AG10803 (cell line): ENCODE measurements at places on chromosomes 13 and 19.
A peak's percentile ranks its signal among the peaks of the same experiment; 100 is the strongest.

- DNase-seq = peak; percentile 29
Measured at GRCh38 chr13:99431927-99432608, 69.2 kb upstream of the TM9SF2 start.

DNA sequence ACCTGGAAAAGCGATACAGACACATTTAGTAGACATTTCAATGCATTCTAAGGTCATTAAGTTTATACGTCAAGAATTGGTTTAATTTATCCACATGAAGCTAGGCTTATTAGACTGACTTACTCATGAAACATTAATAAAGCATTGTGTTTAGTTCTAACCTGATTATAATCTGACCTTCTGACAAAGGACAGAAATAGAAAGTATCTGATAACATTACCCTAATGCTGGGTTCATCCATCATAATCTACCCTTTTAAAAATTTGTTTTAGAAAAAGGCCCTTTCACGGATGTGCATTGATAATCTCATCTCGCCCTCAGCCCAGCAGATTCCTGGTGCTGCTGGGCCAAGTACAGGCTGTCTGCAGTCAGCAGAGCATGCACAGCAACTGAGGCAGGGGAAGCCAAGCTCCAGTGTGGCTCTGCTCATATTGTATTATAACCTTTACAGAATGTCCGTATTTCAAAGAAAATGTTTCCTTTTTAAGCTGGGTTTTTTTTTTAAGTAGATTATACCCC is 142.1 kb upstream of the MAB21L1 start:
- no peak for DNase-seq

DNA sequence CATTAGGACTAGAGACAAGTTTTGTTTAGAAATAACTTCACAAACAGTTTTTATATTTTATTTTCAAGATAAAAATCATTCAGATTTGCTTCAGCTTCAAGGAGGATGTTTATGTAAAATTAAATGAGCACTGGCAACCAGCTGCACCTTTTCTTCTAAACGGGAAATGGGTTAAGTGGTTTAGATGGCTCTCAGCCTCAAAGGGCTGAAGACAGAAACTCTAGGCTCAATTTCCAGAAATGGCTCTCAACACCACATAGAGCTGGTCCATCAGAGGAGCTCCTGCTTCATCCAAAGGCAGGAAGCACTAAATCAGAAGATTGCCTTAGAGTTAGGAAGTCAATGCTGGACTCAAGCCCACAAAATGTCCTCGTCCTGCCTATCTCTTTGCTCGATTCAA is 74.7 kb downstream of the ZNF429 start:
- DNase-seq = no peak

DNA sequence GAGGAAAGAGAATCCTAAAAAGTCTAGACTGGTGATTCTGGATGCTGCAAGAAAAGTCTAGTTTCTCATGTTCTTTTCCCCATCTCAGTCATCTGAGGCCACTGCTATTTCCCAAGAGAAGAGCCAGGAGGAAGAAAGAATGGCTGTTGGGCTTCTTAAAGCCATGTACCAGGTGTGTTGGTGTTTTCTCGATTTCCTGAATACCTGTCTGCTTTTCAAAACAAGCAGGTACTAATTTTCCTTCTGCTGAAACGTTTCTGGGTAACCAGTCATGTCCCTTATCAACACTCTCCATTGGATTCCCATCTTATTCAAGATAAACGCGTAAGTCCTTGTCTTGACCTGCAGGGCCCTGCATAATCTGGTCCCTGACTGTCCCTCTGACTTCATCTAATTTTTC is 1.1 kb downstream of the ZNF570 start:
- no peak for DNase-seq

DNA sequence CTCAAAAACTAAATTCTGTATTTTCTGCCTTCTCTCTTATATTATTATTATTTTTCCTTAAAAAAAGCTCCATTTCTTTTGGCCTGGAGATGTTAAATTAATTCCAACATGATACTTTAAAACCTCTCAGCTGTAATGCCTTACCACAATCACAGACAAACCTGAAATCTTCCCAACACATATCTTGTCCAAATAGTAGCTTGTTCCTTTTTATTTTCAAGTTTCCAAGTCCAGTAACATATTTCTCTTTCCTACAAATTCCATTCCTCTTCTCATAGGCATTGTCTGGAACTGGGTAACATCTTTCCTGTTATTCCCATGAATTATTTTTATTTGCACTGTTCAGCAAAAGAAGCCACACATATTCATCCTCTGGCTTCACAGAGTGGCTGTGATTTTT is 137.0 kb downstream of the SLITRK6 start:
- no peak for DNase-seq

DNA sequence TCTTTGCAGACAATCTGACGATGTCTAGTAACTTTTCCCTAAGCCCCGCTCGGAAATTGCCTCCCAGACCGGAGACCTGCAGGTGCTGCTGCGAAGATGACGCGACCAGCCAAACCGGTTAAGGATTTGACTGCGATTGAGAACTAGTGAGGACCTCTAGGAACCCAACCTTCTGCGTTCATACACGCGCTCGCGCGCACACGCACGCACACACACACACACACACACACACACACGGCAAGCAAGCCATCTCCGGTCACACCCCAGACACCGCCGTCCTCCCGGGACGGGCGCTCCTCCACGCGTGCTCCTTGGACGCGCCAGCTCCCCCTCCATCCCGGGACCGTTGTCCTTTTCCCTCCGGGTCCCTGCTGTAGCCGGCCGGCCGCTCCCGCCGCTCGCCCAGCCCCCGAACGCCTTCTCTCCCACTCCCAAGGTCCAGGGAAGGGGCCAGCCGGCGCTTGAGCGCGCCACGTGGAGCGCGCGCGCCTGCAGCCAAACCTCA is 1.2 kb downstream of the TBC1D4 start:
- peak; percentile 55 for DNase-seq

GRCh38 chr13:101149735-101150384 is 266.4 kb downstream of the NALCN start:
- DNase-seq = peak; percentile 77

GRCh38 chr13:101944521-101944920 is 457.3 kb downstream of the FGF14 start:
- DNase-seq = no peak

DNA sequence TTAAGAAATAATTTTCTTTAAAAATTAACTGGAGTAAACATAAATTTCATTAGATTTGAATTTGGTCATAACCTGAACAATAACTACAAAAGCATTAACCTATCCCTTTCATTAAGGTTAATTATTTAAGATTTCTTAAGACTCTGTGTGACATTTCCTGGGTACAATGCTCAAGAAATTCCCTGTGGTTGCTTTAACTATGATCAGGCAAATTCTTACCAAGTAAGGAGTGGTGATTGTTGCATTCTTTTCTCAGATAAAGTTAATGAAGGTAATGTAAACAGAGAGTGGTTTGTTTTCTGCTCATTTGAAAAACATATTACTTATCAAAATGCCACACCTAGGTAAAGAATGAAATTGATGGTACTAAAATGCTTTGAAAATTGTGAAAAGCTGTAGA is 114.8 kb upstream of the MIR17HG start:
- no peak for DNase-seq

DNA sequence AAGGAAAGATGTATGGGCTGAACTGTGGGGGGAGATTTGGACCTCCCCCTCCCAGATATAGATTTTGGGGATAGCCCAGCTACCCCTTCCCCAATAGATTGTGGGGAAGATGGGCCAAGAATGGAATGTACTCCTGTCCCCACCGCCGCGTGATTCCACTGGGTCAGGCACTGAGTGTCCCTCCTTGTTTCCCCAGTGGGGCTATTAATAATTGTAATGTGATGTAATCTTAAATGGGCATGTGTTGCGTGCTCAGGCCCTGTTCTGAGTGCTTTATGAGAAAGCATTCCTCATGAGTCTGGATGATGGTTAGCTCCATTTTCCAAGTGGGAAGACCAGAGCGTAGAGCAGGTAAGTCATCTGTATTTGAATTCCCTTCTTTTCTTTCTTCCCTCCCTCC is 1.4 kb downstream of the PSMD8 start:
- DNase-seq = peak; percentile 57

GRCh38 chr13:30346789-30347167 is 39.4 kb upstream of the KATNAL1 start:
- no peak for DNase-seq

DNA sequence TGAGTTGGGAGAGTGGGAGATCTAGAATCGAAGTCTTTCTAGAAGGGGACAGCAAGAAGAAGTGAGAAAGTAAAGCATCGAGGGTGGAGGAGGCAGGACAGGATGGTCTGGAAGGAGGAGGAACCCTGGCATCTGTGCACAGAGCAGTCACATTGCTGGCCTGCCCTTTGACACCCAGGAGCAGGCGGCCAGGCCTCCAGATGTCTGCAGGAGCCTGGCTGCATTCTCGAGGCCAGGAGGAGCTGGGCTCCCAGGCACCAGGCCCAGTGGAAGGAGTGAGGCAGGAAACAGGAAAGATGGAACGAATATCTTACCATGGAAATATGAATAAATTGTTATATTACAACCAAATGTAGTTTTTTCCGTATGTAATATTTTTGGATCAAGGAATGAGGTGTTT is 27.7 kb upstream of the ARGLU1 start:
- no peak for DNase-seq

DNA sequence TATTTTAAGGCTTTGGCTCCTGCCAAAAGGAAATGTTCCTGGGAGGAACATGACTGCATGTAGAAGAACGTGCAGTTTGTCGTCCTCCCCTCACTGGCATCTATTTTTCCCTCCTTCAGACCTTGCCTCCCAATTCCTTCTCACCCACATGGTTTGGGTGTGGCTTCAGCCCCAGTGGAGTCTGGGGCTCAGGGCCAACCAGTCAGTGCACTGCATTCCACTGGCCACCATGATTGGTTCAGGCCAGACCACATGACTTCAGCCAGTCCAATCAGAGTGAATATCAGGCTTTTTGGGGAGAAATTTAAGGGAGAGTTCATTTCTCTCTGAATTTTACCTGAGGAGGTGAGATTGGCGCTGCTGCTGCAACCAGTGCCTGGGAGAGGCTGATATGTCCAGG is 171.6 kb downstream of the ZIC5 start:
- no peak for DNase-seq

DNA sequence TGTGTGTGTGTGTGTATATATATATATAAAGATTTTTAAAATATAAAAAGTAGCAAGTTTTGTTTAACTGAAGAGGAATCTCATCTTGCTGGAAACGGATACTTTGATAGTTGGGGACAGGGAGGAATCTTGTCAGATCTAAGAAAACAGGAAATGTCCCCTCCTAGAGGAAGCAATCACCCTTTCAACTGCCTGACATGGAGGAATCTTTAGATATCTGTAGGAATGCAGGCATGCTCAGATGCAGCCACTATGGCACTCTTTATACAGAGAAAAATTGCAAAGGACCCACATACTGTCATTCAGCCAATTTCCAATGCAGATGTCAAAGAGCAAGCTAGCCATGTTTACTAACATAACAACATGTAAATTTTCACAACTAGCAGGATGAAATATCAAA is 38.8 kb downstream of the ZNF611 start:
- DNase-seq = no peak

- DNase-seq = peak; percentile 43
Measured at GRCh38 chr19:44142059-44142433, 692 bp downstream of the ZNF234 start.

DNA sequence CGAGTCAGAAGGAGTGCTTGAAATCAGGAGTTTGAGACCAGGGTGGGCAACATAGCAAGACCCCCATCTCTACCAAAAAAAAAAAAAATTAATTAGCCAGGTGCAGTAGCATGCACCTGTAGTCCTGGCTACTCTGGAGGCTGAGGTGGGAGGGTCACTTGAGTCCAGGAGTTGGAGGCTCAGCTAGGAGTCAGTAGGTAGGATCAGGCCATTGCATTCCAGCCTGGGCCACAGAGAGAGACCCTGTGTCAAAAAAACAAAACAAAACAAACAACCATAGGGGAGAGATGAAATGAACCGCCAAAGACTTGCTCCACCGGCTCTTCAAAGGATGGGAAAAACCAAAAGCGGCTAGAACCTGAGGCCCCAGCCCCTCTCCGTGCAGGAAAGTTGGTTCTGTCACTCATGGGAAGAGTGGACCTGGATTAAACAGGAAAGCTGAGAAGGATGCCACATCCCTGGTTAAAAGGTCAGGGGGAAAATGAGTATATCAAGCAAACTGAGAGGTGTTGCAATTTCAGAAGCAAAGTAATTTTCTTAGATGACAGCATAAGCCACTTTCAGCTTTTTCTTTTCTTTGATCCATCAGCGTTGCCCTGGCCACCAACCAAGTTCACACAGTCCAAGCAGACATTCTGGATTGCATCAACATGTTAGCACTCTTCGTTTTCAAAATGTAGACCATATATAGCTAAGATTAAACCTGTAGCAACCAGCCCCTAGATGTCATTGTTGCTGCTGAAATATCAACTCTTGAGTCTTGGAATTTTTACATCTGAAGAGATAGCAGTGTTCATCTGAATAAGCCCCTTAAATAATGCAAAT is 8.9 kb upstream of the ZNF507 start:
- peak; percentile 44 for DNase-seq

DNA sequence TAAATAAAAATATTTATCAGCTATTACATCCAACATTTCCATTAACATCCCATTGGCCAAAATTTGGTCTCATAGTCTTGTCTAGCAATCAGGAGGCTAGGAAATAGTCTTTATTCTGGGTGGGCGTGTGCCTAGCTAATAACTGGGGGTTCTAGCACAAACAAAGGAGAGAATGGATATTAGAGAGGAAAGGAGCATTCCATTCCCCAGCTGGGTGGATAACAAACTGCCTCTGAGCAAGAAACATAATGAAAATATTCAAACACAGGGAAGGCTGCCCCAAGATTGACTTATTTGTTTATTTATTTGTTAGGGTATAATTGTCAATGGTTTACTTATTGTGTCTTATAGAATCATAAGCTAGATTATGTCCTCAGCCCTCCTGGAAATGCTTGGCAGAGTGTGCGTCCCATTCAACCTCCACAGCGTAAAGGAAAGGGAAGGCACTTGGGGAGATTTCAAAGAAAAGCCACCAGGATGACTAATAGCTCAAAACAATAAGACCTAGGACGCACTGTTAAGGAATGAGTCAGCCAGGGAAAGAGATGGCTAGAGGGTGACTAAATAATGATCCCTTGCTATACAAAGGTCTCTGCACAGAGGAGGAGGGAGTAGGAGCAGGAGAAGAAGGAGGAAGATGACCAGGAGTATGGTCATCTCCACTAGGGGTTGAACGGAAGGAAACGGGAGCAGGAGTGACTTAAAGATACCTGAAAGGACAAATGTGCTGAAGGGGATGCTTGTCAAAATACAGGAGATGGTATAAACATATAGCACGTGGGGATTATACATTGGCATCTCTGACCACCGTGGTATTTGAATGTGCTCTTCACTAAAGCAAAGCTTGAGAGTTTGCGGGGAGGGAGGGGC is 23.5 kb upstream of the USP12 start:
- peak; percentile 88 for DNase-seq

GRCh38 chr19:13849991-13850909 is 26.7 kb upstream of the NANOS3 start:
- peak; percentile 74 for DNase-seq

GRCh38 chr13:23450340-23451046 is 17.0 kb upstream of the SACS start:
- no peak for DNase-seq

- no peak for DNase-seq
Measured at GRCh38 chr19:40808497-40808896, 9.5 kb downstream of the EGLN2 start.

- DNase-seq = no peak
Measured at GRCh38 chr13:102142473-102142826, 259.4 kb downstream of the FGF14 start.

GRCh38 chr13:30466841-30467252 is 1.1 kb upstream of the HMGB1 start:
- no peak for DNase-seq
